ENCODE measurements at places on chromosomes 7 and 10. TPM values are rescaled to one million over a fixed set of nuclear protein-coding genes. Genes with fewer than 3 reads are reported as not detected.

The CYP26C1 gene
- total RNA-seq: not detected

GRCh38 chr7:51060536-51060935 lies 256.1 kb downstream of the COBL start:
- DNase-seq: no peak

DNA sequence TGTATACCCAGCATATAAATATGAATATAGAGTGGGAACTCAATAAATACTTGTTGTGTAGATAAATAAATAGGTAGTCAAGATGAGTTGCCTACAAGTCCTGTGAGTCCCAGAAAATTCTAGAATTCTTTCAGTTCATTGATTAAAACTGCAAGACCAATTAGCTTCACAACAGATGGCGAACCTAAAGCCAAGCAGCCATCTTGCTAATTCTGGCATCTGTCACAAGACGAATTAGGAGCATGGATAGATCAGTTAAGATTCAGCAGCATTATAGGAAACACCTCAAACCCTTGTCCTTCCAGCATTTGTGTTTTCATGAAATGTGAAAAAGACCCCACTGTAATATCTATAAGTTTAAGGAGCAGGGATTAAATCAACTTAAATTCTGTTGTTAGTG lies 552.7 kb downstream of the MAGI2 start:
- DNase-seq: no peak

DNA sequence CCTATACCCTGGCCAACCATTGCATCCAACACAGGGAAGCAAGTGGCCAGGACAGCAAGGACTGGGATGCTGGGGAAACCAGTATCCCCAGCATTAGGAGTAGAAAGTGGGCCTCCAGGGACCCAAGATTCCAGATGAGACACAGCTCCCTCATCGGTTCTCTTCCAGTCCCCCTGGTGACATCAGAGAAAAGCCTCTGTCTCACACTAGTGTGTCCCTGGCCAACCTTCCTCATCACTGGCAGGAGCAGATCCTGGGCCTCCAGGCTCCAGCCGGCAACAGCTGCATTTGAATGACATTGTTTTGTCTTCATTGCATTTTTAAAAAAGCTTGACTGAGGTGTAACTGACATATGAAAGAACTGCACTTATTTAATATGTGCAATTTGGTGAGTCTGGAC lies 177.3 kb upstream of the LYZL2 start:
- no peak for DNase-seq

Data from right cardiac atrium (tissue), 5 donors.